ENCODE measurements at places on chromosomes 1 and 21.

- no peak for DNase-seq
Observed at GRCh38 chr1:12488666-12489354, 129.2 kb downstream of the DHRS3 start.

- no peak for DNase-seq
Observed at GRCh38 chr1:55626326-55626725, 411.2 kb upstream of the USP24 start.

GRCh38 chr1:45012639-45013278 lies 705 bp downstream of the UROD start:
- no peak for DNase-seq

DNA sequence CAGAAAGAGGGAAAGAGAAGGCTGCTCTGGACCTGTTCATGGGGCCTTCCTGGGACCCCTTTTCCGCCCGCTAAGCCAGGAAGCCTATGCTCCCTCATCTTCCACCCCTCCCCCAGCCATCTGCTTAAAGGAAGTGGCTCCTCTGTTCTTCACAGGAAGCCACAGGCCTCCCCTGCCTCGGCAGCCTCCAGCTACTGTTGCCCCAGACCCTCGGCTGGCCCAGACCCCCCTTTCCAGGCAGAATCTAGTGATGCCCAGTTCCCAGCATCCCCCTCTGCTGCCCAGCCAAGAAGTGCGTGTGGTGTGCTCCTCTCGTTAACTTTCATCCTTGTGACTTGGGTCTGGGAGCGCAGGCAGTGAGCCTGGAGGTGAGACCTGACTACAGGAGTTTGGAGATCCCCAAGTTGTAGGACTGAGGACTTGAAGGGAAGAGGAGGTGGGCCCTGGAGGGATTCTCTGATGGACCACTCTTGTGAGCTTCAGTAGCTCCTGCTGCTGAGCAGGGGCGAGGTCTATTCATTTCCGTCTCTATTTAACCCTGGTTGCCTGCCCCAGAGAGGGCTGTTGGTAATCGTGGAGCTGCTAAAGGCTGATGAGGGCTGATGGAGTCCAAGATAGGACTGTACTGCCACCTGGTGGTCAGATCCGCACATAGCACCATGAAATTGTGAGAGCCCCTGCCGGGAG lies 9.1 kb downstream of the IFI6 start:
- DNase-seq, result peak; percentile 63

DNA sequence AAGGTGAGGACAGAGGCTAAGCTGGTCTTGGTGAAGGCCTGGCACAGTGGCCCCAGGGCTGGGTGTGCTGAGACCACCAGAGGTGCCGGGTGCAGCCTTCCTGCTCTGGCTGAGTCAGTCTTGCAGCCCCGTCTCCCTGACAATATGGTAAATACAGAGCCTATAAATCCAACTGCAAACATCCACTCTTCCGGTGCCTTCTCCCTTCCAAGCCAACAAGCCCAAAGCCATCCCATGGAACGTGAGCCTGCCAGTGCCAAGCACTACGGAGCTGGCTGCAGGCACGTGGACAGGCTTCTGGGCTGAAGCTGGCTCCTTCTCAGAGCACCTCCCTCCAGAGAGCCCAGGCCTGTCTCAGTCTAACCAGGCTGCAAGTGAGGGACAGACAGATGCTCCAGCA lies 70.0 kb downstream of the TRABD2B start:
- no peak for DNase-seq

- no peak for DNase-seq
Observed at GRCh38 chr21:23801292-23801691, 1806.0 kb downstream of the MRPL39 start.

- no peak for DNase-seq
Observed at GRCh38 chr1:4586611-4587160, 67.7 kb upstream of the AJAP1 start.

- no peak for DNase-seq
Observed at GRCh38 chr1:194045416-194045815, 859.0 kb upstream of the B3GALT2 start.

- DNase-seq, result no peak
Observed at GRCh38 chr1:77051425-77051824, 167.8 kb downstream of the PIGK start.

- no peak for DNase-seq
Observed at GRCh38 chr1:218382261-218382660, 37.1 kb downstream of the TGFB2 start.

DNA sequence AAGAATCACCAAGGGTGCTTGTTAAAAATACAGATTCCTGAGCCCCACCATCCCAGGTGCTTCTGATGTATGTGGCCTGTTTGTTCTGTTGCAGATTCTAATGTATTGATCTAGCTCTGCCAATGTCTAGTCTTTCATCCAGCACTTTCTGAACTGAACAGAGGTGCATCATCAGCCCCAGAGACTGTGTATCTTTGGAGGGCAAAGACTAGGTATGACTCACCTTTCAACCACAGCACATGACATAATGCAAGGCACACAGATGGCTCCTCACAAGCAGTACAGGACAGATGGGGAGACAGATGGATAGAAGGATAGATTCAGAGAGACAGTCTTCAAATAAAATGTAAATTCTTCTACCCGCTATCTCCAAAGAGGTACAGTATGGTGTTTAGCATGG lies 32.3 kb downstream of the CD58 start:
- no peak for DNase-seq

DNA sequence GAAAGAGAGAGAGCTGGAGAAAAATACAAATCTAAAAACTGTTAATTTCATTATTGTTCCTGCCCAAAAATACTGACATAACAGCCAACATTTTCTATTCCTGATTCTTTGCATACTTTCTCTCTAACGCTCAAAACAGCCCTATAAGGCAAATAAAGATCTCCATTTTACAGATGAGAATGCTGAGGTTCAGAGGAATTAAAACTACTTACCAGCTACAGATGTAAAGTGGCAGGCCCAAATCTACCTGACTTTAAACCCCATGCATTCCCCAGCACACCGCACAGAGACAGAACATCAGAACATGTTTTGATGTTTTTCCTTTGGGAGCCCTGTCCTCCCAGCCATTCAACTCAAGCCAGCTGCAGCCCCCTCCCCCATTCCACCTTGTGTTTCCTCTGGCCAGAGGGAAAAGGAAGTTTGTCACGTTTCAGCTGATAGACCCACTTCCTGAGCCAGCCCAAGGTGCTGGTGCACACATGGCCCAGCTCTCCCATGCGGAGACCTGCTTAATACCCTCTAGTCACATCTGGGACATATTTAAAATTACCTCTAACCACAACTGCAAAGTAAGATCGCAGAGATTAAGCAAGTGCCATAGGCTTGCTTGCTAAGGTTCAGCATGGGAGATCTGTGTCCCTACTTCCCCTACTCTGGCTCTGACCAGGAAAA lies 133.1 kb upstream of the NFIA start:
- DNase-seq, result no peak

DNA sequence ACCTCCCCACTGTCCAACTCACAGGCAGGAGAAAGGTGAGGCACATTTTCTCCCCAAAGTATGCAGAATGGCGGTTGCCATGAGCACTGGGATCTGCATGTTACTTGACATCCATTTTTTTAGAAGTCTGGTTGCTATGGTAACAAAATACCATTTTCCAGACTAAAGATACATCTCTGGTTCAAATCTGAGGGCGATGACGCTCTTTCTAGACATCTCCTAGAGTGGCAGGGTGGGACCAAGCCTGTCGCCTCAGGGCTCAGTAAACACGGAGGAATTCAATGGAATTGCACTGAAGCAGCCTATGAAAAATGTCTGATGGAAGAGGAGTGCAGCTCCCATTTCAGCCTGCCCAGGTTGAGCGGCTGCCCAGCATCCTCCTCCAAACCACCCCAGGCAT lies 21.5 kb upstream of the FAM43B start:
- no peak for DNase-seq

DNA sequence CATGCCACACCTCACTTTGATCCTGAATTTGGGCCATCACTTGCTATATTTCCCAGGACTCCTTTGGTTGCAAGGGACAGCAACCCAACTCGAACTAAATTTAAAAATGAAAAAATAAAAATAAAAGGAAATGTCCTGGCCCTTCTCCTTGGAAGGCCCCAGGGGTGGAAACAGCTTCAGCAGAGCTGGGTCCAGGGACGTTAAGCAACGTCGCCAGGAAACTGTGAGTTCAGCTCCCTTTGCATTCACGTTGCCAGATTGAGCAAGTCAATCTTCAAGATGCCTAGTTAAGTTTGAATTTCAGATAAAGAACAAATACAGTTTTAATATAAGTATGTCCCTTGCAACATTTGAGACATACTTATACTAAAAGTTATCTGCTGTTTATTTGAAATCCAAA lies 14.6 kb upstream of the SPSB1 start:
- no peak for DNase-seq

DNA sequence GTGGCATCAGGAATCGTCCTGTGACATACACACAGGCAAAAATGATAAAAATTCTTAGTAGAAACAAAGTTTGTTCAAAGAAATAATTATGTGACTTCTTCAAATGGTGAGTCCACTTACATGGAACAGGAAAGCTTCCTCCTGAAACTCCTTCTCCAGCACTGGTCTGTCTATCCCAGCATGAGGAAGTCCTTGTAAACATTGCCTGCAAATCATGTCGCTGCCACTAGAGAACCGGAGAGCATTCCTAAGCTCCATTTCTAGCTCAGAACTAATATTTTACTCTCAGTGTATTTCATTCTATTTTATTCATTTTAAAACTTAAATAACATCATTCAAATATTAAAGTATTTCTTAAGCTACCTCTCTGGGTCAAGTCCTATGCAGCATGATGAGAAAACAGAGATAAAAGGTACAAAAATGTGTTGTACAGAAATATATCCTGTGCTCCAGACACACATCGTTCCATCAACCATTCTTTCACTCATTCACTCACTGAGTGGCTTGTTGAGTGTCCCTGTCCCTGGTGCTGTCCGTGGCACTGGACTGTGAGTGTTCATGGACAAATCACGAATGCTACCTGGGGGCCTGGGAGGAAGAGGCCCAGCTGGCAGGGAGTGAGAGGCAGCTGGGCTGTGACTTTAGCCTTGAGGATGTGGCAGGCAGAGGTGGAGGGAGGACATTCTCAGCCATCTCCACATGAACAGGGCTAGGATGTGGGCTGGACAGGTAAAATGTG lies 10.0 kb downstream of the CYP4A22 start:
- no peak for DNase-seq

GRCh38 chr1:159307346-159308020 lies 5.3 kb downstream of the FCER1A start:
- no peak for DNase-seq

DNA sequence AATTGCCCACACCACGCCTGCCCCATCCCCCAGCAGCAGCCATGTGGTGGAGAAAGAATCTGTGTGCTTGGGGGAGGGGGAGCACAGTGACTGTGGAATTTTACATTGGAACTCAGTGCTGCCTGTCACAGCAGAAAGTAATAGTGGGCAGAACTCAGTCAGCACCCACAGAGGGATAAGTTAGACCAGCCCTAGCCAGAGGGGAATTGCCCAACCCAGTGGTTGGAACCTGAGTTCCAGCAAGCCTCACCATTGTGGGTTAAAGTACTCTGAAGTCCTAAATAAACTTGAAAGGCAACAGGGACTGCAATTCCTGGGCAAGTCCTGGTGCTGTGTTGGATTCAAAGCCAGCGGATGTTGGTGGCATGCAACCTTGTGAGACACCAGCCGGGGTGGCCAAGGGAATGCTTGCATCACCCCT lies 88.8 kb downstream of the MRPL39 start:
- no peak for DNase-seq

DNA sequence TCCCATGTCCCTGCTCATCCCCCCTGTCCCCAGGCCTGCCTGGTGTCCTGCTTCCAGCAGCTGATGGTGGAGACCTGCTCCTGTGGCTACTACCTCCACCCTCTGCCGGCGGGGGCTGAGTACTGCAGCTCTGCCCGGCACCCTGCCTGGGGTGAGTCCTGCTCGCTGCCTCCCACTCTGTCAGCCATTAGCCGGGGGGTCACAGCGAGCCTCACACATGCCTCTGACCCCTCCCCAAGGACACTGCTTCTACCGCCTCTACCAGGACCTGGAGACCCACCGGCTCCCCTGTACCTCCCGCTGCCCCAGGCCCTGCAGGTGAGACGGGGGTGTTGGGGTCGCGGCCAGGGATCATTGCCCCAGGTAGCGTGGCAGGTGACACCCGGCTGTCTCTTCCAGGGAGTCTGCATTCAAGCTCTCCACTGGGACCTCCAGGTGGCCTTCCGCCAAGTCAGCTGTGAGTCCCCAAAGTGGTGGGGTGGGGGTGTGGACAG lies 10.0 kb downstream of the SCNN1D start:
- no peak for DNase-seq

GRCh38 chr1:51669272-51669671 lies 52.4 kb downstream of the OSBPL9 start:
- DNase-seq, result no peak

DNA sequence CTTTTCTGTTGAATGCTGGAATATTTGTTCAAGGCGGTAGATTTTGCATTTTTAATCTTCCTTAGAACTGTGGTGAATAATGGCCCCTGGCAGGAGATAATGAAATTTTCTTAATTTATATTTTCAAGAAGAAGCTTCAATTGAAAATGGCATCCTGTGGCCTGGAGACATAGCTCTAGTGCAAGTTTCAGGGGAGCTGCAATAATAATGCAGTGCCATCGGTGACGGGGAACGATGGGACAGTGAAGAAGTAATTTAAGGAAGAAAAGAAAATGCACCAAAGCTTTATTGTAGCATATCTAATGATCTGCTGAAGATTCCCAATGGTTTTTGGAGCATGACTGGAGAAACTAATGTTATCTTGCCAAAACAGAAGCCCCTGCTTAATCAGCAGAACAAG lies 128.4 kb downstream of the ADGRL2 start:
- DNase-seq, result no peak

- peak; percentile 82 for DNase-seq
Observed at GRCh38 chr1:55021942-55022546, 17.3 kb upstream of the PCSK9 start.

GRCh38 chr1:28437924-28438699 lies 67.7 kb upstream of the RCC1 start:
- DNase-seq, result no peak

- DNase-seq, result no peak
Observed at GRCh38 chr1:3819771-3820200, 23.5 kb upstream of the LRRC47 start.

GRCh38 chr1:40363721-40364120 lies 9.8 kb upstream of the SMAP2 start:
- no peak for DNase-seq

DNA sequence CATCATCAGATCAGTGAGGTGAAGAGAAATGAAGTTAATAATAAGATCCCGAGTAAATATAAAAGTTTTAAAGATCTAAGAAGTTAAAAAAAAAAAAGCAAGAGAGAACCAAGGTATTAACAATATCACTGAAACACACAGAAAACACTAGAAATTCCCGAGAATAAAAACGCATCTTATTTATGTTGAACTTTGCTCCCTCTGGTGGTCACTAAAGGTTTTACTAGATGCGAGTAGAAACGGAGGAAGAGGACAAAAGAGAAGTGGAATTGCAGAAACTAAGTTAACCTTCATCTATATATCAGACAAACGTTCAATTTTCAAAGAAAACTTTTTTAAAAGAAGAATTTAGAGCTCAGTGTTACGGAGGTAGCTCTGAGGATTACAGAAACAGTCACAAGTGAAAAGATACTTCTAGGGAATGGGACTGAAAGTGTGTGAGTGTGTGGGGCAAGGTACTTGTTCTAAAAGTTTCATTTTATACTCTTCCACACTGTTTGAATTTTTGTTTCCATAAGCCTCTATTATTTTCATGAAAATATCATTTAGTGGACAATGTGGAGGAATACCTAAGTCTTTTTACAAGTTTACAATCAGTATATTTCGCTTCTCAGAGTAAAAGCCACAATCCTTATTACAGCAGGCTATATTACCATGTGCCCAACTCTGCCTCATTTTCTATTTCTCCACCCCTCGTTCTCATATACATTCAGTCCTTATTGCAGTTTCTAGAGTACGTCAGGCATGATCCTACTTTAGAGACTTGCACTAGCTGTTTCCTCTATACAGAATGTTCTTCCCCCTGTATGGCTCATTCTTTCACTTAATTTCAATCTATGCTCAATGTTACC lies 19.7 kb downstream of the ACBD6 start:
- no peak for DNase-seq

Data from D721Med (cell line).